Naive thymus-derived CD8-positive, alpha-beta T cell (primary cell): ENCODE measurements at places on chromosomes 12 and 14. TPM values are rescaled to one million over a fixed set of nuclear protein-coding genes. Genes with fewer than 3 reads are reported as not detected.
A peak's percentile ranks its signal among the peaks of the same experiment; 100 is the strongest.

Gene GLIPR1L1
- not detected for total RNA-seq

Gene KRT81
- not detected for total RNA-seq

Gene THTPA
- 29.4 TPM for total RNA-seq

Gene PTPRQ
- not detected for total RNA-seq

Gene KRT4
- not detected for total RNA-seq

Gene COX8C
- not detected for total RNA-seq

DNA sequence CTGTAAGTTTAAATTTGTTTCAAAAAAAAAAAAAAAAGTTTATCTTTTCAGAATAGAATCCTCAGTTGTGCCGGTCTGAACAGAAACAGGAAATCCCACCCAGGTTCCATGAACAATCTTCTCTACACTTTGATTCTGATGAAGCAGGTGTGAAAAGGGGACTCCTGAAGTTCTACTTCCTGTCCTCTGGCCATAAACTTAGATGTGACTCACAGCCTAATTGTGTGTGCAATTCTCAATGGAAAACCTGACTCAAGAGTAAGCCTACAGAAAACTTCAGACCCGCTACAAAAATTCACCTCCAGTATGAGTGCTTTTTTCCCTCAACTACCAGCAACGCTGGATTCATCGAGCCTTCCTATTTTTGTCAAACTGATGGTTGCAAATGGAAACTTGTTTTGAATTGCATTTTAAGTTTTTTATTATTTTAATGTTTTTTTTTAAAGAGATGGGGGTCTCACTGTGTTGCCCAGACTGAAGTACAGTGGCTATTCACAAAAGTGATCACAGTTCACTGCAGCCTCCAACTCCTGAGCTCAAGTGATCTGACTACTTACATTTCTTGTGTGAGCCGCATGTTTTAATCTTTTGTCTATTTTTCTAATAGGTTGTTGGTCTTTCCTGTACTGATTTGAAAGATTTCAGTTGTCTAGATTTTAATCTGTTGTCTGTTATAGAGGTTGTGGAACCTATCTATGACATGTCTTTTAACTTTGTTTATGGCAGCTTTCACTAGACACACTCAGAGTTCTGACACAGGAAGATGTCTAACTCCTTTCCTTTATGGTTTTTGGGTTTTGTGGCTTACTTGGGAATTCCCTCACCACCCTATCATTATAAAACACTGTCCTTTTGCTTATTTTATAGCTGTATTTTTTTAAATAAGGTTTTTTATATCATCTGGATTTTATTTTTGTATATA, 37.6 kb downstream of the ATG14 start:
- no peak for DNase-seq
- peaks cover 23% of the 10 kb centered on the region for H3K4me1 ChIP-seq
- peaks cover 37% of the 10 kb centered on the region for H3K36me3 ChIP-seq
- H3K27me3 ChIP-seq = no peaks in the 10 kb centered on the region
- H3K27ac ChIP-seq = peak overlapping the region; percentile 80
- H3K4me3 ChIP-seq = peak overlapping the region; percentile 70

- H3K27ac ChIP-seq = no peak overlapping the region
- H3K4me3 ChIP-seq = no peak overlapping the region
- no peaks in the 10 kb centered on the region for H3K4me1 ChIP-seq
- H3K36me3 ChIP-seq = no peaks in the 10 kb centered on the region
- H3K27me3 ChIP-seq = peaks cover 9% of the 10 kb centered on the region
Observed at GRCh38 chr14:92409043-92409442, 86.1 kb downstream of the SLC24A4 start.

GRCh38 chr12:24631676-24632426, 317.1 kb downstream of the BCAT1 start:
- no peak overlapping the region for H3K4me3 ChIP-seq
- no peak for DNase-seq
- H3K27ac ChIP-seq = no peak overlapping the region
- H3K27me3 ChIP-seq = peaks cover 3% of the 10 kb centered on the region

- peaks cover 13% of the 10 kb centered on the region for H3K4me1 ChIP-seq
- H3K27ac ChIP-seq = no peak overlapping the region
- no peaks in the 10 kb centered on the region for H3K36me3 ChIP-seq
- DNase-seq = no peak
Observed at GRCh38 chr12:26195641-26196420, 458 bp downstream of the SSPN start.

DNA sequence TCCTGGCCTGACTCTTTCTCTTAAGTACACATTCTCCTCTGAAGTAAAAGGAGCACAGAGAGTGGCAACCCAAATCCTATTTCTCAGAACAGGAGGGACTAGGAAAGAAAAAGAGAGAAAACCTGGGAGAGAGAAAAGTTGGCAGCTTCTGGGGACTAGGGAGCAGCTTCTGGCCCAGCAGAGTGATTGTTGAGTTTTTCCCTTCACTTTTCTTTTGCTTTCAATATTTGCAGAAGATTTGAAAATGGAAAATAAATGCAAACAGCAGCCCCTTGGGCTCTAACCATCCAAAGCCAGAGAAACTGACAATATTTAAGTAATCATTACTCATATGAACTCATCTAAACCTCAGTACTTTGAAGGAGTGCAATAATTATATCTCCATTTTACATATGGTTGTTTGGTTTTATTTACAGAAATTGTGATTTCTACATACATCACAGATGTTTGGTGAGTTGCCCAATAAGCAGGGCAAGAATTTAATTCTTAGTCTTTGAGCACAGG, 28.8 kb upstream of the IGF1 start:
- H3K27me3 ChIP-seq = peaks cover 5% of the 10 kb centered on the region
- H3K4me1 ChIP-seq = no peaks in the 10 kb centered on the region
- H3K36me3 ChIP-seq = no peaks in the 10 kb centered on the region
- H3K27ac ChIP-seq = no peak overlapping the region
- H3K4me3 ChIP-seq = no peak overlapping the region

DNA sequence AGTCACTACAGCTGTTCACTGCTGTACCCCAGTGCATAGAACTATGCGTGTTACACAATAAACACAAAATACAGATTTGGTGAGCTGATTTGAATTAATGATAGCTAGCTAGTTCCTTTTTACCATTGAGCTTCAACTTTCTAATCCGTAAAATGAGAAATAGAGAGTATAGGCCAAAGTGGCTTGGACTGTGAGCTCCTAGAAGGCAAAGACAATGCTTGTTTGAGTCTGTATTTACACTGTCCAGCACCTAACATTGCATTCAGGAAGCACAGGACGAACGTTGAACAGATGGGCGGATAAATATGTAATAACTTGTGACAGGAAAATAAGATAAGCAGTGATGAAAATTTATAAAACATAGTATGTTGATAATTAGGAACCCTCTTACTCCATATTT, 31.5 kb downstream of the SLC17A8 start:
- H3K4me1 ChIP-seq = no peaks in the 10 kb centered on the region
- no peaks in the 10 kb centered on the region for H3K27me3 ChIP-seq
- no peak for DNase-seq
- no peak overlapping the region for H3K4me3 ChIP-seq
- H3K27ac ChIP-seq = no peak overlapping the region
- H3K36me3 ChIP-seq = no peaks in the 10 kb centered on the region

- peaks cover 31% of the 10 kb centered on the region for H3K4me1 ChIP-seq
- DNase-seq = no peak
- no peaks in the 10 kb centered on the region for H3K27me3 ChIP-seq
- H3K36me3 ChIP-seq = no peaks in the 10 kb centered on the region
Observed at GRCh38 chr12:53474819-53475218, 22.9 kb downstream of the PCBP2 start.

DNA sequence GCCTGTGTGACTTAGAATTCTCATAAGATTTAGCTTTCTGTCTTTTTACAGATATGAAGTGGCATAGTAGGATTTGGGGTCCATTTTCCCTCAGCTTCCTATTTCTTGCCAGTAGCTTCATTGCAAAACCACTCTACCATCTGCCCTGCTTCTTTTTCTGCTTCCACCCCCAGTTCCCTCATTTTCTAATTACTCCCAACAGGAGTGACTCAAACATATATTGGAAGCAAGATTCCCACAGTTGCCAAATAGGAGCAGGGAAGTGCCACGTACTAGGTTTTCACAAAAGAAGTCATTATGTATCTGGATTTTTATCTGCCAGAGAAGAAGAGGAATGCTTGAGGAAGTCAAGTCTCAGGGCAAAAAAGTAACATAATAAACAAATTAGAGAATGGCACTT, 64.1 kb downstream of the ANO4 start:
- H3K4me1 ChIP-seq = no peaks in the 10 kb centered on the region
- H3K27me3 ChIP-seq = peaks cover 13% of the 10 kb centered on the region
- no peak overlapping the region for H3K4me3 ChIP-seq
- no peaks in the 10 kb centered on the region for H3K36me3 ChIP-seq
- DNase-seq = no peak

DNA sequence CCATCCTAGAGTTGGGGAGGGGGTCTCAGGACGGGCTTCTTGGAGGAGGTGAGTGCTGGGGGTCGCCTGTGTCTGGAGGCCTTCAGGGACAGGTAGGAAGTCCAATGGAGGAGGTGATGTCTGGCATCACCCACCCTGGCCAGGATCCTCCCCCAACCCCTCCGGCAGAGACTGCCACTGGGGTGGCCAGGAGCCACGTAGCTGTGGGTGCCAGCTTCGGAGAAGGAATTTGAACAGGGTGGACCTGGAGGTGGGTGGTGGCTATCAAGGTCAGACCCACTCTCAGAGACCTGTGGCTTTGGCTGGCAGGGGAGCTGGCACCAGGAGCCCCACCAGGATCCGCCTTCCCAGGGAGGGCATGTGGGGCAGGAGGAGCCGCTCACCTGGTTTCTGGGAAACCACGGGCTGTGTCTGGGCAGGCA, 9.1 kb downstream of the CEP170B start:
- H3K4me3 ChIP-seq = no peak overlapping the region
- H3K27me3 ChIP-seq = no peaks in the 10 kb centered on the region
- H3K27ac ChIP-seq = no peak overlapping the region
- H3K4me1 ChIP-seq = no peaks in the 10 kb centered on the region
- no peak for DNase-seq
- H3K36me3 ChIP-seq = no peaks in the 10 kb centered on the region
